ENCODE measurements at places on chromosomes 11 and 22.
A peak's percentile ranks its signal among the peaks of the same experiment; 100 is the strongest.

- DNase-seq = peak; percentile 36
Measured at GRCh38 chr22:44181033-44181911, 547 bp downstream of the PARVG start.

DNA sequence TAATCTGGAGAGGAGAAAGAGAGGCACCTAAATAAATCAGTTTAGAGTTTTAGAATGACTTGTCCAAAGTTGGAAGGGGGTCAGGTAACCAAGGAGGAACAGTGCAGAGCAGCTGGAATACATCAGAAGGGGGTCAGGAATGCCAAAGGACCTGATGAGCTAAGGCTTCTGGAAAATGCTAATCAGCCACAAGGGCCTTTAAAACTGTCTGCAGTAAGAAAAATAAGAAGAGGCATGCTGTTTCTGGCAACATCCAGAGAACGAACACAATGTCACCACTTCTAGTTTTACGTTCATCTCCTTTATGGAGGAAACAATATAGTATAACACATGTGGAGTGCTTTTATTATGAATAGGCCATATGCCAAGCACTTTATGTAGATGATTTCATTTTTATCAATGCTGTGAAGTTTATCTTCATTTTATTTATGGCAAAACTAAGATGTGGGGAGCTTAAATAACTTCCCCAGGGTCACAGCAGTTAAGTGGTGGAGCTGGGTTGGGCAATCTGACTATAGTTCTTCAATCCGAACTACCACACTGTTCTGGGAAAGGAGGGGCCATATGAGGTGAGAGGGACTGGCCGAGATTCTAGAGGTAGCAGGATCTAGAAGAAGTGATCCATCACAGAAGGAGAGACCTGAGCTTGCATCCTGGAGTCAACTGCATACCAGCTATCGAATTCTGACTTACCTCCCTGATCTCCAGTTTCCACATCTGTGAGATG lies 22.6 kb downstream of the ACO2 start:
- DNase-seq = no peak

- no peak for DNase-seq
Measured at GRCh38 chr11:35257281-35257680, 118.3 kb downstream of the CD44 start.

DNA sequence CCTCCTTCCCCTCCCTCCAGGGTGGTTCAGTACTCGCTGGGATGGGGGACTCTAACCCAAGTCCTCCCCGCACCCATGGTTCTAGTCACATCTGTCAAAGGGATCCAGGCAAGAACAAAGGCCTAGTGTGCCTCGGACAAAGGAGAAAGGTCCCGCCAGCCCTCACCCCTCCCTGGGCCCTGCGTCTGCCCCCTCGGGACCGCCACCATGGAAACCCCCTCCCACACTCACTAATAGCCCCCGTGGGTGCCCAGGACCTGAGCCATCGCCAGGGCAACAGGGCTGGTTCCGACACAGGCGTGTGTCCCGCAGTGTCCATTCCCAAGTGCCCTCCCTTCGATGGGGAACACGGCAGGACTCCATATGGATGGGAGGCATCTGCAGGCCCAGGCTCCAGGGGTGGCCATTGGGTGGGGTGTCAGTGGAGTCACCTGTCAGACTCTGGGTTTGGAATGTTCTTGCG lies 5.1 kb upstream of the CARNS1 start:
- no peak for DNase-seq

- DNase-seq = no peak
Measured at GRCh38 chr11:27130806-27131205, 90.2 kb downstream of the BBOX1 start.

GRCh38 chr22:40270748-40271373 lies 75.4 kb upstream of the ADSL start:
- DNase-seq = no peak

GRCh38 chr11:20719821-20720220 lies 50.4 kb downstream of the NELL1 start:
- DNase-seq = no peak

- DNase-seq = no peak
Measured at GRCh38 chr11:11243209-11243589, 109.9 kb downstream of the CSNK2A3 start.

GRCh38 chr11:121293288-121293594 lies 670 bp downstream of the SC5D start:
- no peak for DNase-seq

DNA sequence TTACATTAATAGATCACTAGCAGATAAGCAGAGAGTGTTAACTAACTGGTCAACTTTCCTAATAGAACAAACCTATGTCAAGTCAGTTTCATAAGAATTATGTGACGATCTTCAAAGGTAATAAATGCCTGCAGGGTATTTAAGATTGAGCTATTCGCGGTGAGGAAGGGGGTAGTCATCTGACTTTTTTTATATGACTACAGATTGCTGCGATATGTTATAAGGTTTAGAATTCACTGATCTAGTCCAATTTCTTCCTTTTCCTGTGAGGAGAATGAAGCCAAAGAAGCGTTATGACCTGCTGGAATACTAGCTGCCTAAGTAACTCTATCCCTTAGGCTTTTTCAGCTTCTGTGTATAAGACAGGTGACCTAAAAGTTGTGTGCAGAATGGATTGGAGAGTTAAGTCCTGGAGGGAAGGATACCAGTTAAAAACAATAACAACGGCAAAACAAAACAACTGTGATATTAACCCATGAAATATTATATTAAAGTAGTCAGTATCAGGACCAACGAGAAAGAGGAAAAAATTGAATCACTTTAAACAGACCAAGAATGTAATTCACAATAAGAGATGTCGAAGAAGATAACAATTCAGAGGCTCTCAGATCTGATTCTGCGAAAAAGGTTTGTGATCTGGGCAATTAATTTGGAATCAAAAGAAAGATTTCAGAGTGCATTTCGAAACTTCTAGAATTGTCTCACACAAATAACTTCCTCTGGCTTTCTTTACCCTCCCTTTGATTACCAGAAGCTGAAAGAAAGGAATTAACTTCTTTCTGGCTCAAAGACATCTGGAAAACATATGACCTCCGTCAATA lies 630 bp downstream of the CASP4 start:
- DNase-seq = no peak

DNA sequence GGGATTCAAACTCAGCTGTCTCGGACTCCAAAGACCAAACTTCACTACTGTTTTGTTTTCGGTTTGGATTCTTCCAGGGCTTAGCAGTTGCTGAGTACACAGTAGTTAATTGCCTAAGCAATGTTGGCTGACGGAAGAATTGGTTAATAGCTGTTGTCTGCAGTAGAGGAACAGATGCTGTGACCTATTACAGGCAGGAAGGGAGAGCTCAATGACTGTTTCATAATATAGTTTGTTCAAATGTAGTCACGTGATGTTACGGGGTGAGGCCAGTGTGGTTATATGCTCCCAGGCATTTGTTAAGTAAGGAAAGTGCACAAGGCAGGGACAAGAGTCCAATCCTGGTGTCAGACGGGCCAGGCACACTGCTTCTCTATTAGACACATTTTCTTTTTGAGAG lies 222.6 kb upstream of the CCDC90B start:
- DNase-seq = no peak

- no peak for DNase-seq
Measured at GRCh38 chr11:12066056-12066798, 44.2 kb upstream of the MICAL2 start.

GRCh38 chr11:1807264-1807995 lies 27.4 kb upstream of the SYT8 start:
- no peak for DNase-seq

DNA sequence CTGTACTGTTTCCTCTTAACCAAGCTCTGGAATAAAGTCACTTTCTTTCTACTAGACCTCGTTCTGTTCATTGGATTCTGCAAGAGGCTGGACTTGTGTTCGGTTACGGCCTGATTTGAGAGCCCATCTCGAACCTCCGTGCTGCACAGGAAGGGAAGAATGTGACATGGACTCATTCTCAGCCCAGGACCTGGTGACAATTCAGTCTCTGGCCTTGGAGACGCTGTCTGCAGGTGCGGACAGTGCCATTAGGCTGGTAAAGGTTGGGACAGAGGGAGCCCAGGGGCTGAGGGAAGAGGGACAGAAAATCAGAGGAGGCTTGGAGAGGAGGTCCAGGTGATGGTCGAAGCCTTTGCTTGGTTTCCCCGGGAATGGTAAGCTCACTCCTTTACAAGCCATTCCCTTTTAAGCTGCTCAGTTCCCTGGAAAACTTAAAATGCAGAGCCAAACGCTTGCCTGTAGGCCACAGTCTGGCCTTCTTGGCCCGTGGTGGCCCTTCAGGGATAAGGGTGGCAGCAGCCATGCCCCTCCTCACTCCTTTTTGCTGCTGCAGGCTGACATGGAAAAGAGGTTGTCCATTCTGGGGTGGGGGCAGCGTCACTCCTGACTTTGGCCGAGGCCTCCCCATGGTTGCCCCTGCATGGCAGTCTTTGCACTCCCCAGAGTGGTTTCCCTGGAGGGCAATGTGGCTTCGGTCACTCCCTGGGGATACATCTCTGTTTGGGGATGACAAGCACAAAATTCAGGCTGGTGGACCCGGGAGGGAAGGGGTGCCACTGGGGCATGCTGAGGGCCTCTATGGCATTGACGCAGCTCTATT lies 52.3 kb downstream of the SHISAL1 start:
- no peak for DNase-seq

DNA sequence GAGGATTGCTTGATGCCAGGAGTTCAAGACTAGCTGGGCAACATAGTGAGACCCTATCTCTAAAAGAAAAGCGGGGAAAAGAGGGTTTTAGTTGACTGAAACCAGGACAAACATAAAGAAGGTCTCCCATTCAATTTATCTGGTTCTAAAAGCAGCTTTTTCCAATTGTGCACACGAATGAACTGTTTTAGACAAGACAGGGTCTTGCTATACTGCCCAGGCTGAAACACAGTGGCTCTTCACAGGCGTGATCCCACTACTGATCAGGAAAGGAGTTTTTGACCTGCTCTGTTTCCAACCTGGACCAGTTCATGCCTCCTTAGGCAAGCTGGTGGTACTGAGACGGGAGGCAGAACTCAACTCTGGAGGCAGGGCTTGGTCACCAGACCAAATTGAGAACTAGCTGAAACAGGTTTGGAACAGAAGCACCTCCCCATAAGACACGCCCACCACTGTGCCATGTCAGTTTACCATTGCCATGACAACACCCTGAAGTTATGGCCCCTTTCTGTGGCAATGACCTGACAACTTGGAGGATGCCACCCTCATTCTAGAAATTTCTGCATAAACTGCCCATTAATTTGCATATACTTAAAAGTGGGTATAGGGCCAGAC lies 2.8 kb upstream of the NUCB2 start:
- DNase-seq = no peak

DNA sequence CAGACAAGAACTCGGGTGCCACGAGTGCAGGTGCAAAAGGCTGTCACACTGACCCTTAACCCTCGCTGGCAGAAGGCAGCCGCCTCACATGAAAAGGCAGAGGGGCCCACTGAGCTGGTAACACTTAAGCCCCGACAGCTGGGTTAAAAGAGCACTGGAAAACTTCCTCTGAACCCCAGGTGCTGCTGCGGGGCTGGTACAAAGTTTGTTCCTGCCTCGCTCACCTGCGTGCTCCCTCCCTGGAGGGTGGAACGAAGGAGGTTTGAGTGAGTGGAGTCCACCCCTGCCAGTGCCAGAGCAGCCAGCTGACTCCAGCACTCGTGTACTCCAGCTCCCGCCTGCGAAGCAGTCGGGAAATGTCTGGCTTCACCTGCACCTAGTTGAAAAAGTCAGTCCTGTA lies 12.6 kb downstream of the SULT4A1 start:
- no peak for DNase-seq

- DNase-seq = no peak
Measured at GRCh38 chr11:124811399-124812125, 11.4 kb upstream of the MSANTD2 start.

- DNase-seq = no peak
Measured at GRCh38 chr11:2772544-2773031, 72.8 kb upstream of the KCNQ1OT1 start.

- no peak for DNase-seq
Measured at GRCh38 chr22:40583053-40583741, 53.3 kb downstream of the MRTFA start.

DNA sequence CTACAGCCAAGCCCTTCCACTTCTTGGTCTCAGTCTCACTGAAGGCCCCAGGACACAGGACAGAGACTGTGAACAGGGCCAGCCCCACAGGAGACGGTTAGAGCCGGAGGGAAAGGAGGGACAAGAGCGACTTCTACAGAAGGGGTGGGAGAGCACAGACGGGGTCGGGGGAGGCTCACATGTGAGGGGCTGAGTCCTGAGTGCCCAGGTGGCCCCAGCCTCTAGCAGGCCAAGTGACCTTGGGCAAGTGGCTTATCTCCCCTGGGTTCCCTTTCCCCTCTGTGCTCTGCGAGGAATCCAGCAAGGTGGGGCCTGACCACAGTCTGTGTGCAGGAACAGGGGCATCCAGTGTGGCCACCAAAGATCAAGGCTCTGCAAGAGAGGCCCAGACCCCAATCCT lies 102.6 kb upstream of the LMO1 start:
- DNase-seq = no peak

- DNase-seq = no peak
Measured at GRCh38 chr11:66011239-66011784, 496 bp upstream of the CST6 start.

DNA sequence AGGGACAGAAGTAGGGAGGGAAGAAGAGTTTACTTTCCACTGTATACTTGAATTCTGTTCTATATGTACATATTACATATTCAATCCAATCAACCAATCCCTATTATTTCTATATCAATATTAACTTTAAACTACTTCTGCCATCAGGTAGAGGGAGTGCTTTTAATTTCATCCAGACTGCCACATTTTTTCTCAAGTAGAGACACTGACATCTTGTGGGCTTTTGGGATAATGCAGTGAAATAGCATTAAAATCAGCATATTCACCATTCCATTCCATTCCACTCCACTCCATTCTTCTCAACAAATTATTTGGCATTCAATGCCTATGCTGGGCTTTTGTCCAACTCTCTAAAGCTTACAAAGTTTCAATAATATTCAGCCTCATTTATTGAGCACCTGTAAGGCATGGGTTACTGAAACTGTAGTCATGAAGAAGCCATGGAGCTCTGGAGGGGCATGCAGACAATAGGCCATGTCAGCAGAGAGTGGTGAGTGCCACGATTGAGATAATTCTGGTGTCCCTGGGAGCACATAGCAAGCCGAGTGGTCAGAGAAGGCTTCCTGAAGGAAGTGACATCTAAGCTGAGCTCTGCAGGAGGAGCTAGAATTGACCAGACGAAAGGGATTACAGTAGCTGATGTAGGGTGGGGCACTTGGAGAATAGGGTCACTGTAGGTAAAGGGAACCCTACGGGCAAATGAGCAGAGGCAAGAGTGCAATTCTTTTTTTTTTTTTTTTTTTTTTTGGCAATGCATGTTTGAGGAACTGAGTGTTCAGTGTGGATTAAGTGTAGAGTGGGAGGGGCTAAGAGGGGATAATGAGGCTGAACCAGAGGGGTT lies 12.8 kb upstream of the CLPB start:
- no peak for DNase-seq

DNA sequence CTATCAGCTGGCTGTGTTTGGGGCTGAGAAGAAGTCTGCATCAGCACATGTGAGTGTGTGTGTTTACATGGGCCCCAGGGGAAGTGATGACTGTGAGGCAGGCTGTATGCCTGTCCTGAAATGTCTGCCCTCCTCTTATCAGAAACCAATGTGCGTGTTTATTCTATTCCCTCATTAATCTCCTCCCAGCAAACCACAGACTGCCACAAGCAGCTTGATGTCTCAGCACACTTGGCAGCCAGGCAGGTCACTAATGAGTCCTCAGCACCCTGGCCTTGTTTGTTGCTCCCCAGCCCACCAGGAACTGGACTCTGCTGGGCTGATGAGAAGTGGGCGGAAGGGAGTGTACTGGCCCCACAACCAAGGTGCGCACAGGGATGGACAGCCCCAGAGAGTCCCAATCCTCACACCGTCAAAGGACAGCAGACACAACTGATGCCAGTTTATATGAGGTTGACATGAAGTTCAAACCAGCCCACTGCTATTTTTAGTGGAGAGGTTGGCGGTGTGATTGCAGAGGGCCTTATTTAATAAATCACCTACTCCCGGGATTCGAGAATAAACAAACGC lies 225.8 kb downstream of the ETS1 start:
- no peak for DNase-seq
